ENCODE measurements at places on chromosomes 1 and 21. TPM values are rescaled to one million over a fixed set of nuclear protein-coding genes. Genes with fewer than 3 reads are reported as not detected.
A peak's percentile ranks its signal among the peaks of the same experiment; 100 is the strongest.

The DDR2 gene
- total RNA-seq, result 29.2 TPM

DNA sequence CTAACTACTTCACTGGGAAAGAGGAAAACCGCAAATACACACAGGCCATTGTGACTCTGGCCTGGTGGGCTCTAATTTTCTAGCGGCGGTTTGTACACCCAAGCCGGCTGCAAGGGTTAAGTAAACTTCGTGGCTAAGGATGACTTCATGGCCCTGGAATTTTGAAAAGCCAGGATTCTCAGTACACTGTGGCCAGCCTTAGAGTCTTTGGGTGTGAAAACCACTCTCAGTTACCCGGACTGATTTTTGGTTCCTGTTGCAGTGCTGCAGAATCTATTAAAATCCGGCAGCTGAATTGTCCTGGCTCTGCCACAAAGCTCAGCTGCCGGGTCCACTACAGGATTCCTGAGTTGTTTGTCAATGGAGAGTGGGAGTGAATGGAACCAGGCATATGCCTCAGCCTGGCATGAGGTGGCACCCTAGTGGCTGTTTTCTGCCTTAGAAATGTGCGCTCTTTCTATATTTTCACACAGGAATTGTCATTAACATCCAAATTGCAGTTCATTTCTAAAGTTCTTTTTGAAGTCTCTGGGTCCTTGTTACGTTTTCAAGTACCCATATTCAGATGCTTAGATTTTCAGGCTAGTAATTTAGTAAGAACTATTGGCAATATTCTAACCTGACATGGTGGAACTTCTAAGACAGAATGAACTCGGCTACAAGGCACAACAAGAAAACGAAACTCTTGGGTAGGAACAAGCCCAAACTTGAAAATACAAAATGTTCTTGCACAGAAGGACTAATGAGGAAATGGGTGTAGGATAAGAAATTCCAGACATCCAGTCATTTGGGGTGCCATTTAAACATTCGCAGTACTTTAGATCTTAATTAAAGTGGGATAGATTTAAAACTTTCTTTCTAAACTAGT lies 255.9 kb downstream of the NFIA start:
- DNase-seq, result peak; percentile 88

The SPATA21 gene
- not detected for total RNA-seq

- DNase-seq, result no peak
Observed at GRCh38 chr1:72140222-72140621, 142.1 kb downstream of the NEGR1 start.

- DNase-seq, result no peak
Observed at GRCh38 chr1:60893136-60893930, 189.0 kb upstream of the NFIA start.

DNA sequence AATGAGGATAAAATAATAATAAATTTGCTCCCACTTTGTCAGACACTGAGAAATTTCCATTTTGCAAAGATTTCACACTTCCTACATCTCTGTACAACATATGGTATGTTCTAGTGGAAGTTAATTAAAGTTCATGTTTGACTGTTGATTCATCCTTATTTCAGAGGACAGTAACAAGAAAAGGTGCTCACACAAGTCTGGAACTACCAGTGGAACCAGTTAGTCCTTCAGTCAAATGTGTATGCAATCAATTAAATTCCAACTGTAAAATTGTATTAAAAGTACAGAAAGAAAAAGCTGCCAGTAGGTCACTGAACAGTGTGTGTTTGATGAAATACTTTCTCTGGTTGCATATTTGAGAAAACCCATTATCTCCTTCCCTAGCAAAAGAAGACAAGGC lies 496.0 kb upstream of the PKN2 start:
- no peak for DNase-seq

The CFAP107 gene
- 8.5 TPM for total RNA-seq

- DNase-seq, result no peak
Observed at GRCh38 chr1:17617787-17618557, 78.5 kb downstream of the ARHGEF10L start.

- no peak for DNase-seq
Observed at GRCh38 chr1:96721053-96721415, 550 bp upstream of the PTBP2 start.

- DNase-seq, result no peak
Observed at GRCh38 chr1:4510276-4510691, 144.1 kb upstream of the AJAP1 start.

GRCh38 chr1:193110864-193111263 lies 5.7 kb upstream of the GLRX2 start:
- no peak for DNase-seq

- DNase-seq, result no peak
Observed at GRCh38 chr1:180221462-180221861, 8.6 kb upstream of the LHX4 start.

DNA sequence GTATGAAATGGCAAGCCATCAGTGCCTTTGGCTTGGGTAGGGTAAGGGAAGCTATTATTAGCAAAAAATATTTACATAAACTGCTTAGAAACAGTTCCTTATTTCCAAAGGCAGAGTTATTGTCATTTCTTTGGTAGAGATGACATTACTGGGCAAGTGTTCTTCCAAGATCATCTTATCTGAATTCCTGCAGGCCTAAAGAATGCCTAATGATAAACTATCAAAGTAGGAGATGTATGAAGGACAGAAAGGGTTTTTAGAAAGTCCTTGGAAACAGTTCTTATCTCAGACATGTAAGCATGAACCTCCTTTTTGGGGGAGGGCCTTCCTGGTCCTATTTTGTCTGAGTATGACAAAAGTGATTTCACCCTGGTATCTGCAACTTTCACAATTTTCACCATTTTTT lies 5.1 kb upstream of the FRRS1 start:
- no peak for DNase-seq

The FBLIM1 gene
- 55.0 TPM for total RNA-seq

The FMOD gene
- total RNA-seq, result 93.4 TPM

- no peak for DNase-seq
Observed at GRCh38 chr1:212819726-212820125, 27.7 kb downstream of the SPATA45 start.

The NECTIN4 gene
- total RNA-seq, result 11.7 TPM

- DNase-seq, result peak; percentile 70
Observed at GRCh38 chr1:40853885-40854170, 8.3 kb downstream of the CITED4 start.

The KLHDC7A gene
- total RNA-seq, result 1.3 TPM

GRCh38 chr1:212760126-212760823 lies 31.3 kb downstream of the NSL1 start:
- no peak for DNase-seq

The CFHR5 gene
- total RNA-seq, result not detected

The ACADM gene
- 71.5 TPM for total RNA-seq

- no peak for DNase-seq
Observed at GRCh38 chr21:42286416-42286815, 28.8 kb downstream of the TFF3 start.

The ELAVL4 gene
- 0.74 TPM for total RNA-seq

GRCh38 chr21:15935530-15935929 lies 205.7 kb downstream of the USP25 start:
- DNase-seq, result no peak

- no peak for DNase-seq
Observed at GRCh38 chr21:40402884-40403582, 443.9 kb downstream of the DSCAM start.

The INSRR gene
- total RNA-seq, result not detected

DNA sequence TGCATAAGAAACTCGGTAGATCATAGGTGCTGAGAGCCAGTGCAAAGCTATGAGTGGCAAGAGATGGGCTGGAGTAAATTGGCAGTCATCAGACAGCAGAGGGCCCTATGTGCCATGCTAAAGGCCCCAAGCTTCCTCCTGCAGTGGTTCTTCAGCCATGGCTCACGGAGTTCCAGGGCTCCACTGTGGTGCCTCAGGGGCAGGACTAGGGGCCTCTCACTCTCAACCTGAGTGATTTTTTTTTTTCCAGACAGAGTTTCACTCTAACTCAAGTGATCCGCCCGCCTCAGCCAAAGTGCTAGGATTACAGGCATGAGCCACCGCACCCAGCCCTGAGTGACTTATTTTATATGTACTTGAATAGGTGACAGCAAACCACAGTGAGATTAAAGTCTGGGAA lies 10.4 kb upstream of the GJA8 start:
- peak; percentile 43 for DNase-seq

The ASCL5 gene
- total RNA-seq, result not detected

- no peak for DNase-seq
Observed at GRCh38 chr1:248786156-248786555, 30.6 kb upstream of the LYPD8 start.

- DNase-seq, result no peak
Observed at GRCh38 chr1:10696977-10697376, 99.5 kb downstream of the CASZ1 start.

DNA sequence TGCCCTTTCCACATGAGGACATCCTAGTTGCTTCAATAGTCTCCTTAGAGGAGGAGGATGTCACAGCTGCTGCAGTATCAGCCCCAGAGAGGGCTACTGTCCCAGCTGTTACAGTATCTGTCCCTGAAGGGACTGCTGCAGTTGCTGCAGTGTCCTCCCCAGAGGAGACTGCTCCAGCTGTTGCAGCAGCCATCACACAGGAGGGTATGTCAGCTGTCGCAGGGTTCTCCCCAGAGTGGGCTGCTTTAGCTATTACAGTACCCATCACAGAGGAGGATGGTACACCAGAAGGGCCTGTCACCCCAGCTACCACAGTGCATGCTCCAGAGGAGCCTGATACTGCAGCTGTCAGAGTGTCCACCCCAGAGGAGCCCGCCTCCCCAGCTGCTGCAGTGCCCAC lies 78.5 kb upstream of the BMP8A start:
- no peak for DNase-seq

The ICOSLG gene
- total RNA-seq, result 1.6 TPM

DNA sequence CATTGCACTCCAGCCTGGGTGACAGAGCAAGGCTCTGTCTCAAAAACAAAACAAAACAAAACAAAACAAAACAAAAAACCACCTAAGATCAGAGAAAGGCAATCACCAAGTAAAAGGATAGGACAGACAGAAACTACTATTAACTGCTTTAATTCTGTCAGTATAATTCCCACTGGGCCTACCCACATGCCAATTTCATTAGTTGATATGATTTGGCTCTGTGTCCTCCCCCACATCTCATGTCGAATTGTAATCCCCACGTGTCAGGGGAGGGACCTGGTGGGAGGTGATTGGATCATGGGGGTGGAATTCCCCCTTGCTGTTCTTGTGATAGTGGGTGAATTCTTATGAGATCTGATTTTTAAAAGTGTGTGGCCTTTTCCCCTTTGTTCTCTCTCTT lies 27.2 kb upstream of the CAPZB start:
- no peak for DNase-seq

DNA sequence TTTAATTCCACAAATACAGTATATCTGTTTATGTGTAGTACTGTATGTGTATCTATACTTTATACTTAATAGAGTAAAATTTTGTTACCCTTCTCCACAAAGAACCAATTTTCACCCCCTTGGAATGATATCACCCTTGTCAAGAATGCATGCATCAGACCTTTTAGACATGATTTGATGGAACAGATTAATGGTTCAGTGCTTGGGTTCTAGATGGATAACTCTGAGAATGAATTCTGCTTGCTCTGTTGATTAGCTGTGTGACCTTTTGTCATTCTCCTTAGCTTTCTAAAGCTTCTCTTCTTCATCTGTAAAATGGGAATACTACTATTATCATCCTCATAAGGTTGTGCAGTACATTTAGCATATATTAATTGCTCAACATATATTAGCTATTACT lies 105.1 kb downstream of the NEK7 start:
- DNase-seq, result no peak

The OR10X1 gene
- not detected for total RNA-seq

The CZIB gene
- total RNA-seq, result 52.3 TPM

- DNase-seq, result peak; percentile 78
Observed at GRCh38 chr1:112501810-112502641, 6.7 kb upstream of the WNT2B start.

- DNase-seq, result no peak
Observed at GRCh38 chr1:221712198-221712684, 29.6 kb downstream of the DUSP10 start.

The FAM72A gene
- total RNA-seq, result 3.1 TPM

- DNase-seq, result no peak
Observed at GRCh38 chr1:53130598-53130877, 11.9 kb downstream of the SLC1A7 start.

GRCh38 chr1:35854989-35855700 lies 27.9 kb upstream of the AGO1 start:
- no peak for DNase-seq

- no peak for DNase-seq
Observed at GRCh38 chr1:82695443-82695842, 894.7 kb downstream of the ADGRL2 start.

The WDR3 gene
- total RNA-seq, result 19.7 TPM

GRCh38 chr1:245961137-245961540 lies 545.9 kb downstream of the SMYD3 start:
- no peak for DNase-seq

DNA sequence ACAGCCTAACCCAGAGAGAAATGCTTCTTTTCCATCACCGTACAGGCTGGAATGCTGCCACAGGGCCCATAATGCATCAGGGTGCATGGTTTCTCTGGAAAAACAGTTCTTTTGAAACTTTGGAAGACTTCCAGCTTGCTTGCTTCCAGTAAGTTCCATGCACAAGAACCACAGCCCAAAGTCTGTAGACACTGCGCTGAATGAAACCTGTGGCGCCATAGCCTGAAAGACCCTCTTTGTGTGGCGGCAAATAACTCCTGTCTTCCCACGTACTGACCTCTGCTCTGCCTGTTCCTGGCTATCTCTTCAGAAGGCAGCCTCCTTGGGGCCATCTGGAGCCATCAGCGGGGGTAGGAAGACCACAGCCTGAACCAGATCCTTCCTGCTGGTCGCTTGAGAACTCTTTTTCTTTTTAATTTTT lies 15.1 kb downstream of the MIIP start:
- DNase-seq, result peak; percentile 43

DNA sequence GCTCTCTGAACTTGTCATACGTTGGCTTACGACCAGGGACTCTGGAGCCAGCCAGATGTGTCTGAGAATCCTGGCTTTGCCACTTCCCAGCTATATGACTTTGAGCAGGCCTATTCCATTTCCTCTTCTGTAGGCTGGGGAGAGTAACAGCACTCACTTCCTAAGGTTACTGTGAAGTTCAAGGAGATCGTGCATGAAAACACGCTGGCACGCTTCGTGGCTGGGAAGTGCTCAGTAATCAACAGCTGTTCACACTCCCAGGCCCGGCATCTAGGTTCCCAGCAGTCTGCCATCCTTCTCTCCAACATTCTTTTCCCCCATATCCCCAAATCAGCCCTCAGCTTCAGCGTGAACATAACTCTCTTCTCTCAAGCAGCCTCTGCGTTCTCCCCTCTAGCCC lies 2.0 kb downstream of the ASCL5 start:
- peak; percentile 35 for DNase-seq

DNA sequence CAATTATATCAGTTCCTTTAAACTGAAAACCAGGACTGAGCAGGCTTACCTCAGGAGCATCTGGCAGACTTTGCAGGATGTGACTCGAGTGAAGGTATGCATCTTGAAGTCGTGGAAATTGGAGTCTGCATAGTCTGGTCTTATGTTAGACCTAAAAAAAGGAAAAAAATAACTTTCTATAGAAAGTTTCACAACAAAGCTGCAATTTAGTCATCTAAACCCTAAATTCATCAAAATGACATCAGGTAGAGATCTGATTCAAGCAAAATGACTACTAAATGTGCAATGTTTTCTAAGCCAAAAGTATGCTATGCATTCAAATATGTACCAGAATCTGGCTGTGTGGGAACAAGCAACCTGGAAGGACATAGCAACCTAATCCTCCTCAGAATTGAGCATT lies 260.1 kb downstream of the VAV3 start:
- DNase-seq, result no peak
